ENCODE measurements at places on chromosomes 3 and 15. TPM values are rescaled to one million over a fixed set of nuclear protein-coding genes. Genes with fewer than 3 reads are reported as not detected.

- no peak for DNase-seq
Measured at GRCh38 chr15:78992416-78993256, 47.8 kb upstream of the CTSH start.

DNA sequence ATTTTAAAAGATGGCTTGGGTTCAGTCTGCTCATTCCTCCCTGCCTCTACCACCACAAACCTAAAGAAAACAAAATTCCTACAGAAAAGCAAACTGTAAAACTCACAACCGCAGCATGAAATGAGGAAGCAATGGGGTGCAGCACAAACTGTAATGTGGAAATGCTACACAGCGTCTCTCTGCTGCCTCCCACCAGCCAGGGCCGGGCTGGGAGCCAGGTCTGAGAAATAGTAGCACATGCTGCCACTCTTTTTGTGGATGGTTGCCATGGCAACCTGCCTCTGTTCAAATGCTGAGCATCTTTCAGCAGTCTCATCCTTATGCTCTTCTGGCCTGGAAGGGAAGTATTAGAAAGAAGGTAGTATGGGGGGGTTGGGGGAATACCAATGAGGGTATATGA lies 55.4 kb downstream of the EOMES start:
- no peak for DNase-seq

GRCh38 chr15:42365921-42366550 lies 6.7 kb downstream of the CAPN3 start:
- DNase-seq = no peak

- no peak for DNase-seq
Measured at GRCh38 chr15:52082197-52083036, 30.2 kb downstream of the BCL2L10 start.

- DNase-seq = no peak
Measured at GRCh38 chr15:89827829-89828228, 13.2 kb upstream of the ANPEP start.

DNA sequence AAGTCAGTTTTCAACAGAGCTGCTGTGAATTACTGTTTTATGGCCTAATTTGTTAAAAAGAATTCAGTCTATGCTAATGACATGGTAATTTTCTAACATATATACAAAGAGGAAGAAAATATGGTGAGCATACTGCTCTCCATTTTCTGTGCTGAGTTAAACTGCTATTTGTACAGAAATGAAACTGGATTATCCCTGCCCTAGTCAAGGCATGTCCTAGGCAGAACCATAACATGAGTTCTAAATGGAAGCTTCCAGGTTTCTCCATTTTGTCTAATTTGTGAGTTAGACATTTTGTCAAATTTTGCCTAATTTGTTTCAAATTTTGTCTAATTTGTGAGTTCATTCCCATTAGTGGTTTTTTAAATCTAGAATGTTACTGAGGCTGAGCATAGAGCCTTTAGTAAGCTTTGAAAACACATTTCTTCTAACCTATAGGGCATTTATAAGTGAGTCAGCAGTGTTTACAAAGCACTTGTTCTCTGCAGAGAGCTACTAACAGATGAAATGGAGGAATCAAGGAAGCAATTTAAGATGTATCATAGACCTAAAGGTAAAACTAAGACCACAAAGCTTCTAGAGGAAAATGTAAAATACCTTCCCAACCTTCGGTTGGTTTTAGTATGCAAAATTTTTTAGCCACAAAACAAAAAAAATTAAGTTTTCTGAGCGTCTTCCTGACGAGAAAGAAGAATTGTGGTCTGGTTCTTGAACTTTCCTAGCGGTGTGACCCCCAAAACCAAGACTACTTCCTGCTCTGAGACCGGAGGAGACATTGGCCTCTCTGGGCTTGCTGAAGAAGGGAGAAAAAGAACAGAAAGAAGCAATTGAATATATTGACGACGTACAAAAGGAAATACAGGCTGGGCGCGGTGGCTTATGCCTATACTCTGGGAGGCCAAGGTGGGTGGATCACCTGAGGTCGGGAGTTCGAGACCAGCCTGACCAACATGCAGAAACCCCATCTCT lies 9.8 kb downstream of the P2RY14 start:
- DNase-seq = no peak

- DNase-seq = no peak
Measured at GRCh38 chr3:62143843-62144450, 229.4 kb downstream of the FEZF2 start.

DNA sequence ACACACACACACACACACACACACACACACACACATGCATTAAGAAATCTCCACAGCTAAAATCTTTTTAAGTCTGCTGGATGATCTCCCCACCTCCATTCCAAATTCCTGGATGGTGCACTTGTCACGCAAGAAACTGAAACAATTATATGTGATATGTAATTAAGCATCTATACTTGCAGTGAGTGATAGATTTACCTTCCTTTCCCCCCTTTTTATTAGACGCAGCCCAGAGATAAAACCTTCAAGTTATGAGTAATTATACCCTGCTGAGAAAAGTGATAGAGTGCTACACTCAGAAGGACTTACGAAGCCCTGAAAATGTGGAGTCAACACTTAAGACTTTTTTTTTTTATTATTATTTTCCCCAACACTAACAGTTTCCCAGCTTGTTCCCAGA lies 255.2 kb downstream of the LSAMP start:
- no peak for DNase-seq

GRCh38 chr3:56725175-56725574 lies 42.1 kb upstream of the TASOR start:
- DNase-seq = no peak

- DNase-seq = no peak
Measured at GRCh38 chr3:126958638-126959085, 24.3 kb upstream of the PLXNA1 start.

- no peak for DNase-seq
Measured at GRCh38 chr3:61505197-61505596, 56.2 kb upstream of the PTPRG start.

- peak; percentile 65 for DNase-seq
Measured at GRCh38 chr15:82852941-82853561, 43.6 kb downstream of the WHAMM start.

- DNase-seq = no peak
Measured at GRCh38 chr3:150105886-150106612, 135.4 kb upstream of the PFN2 start.

- no peak for DNase-seq
Measured at GRCh38 chr15:70006259-70007147, 91.2 kb downstream of the TLE3 start.

- no peak for DNase-seq
Measured at GRCh38 chr3:140152851-140153639, 218.1 kb downstream of the CLSTN2 start.

- DNase-seq = no peak
Measured at GRCh38 chr15:41966920-41967465, 5.4 kb downstream of the EHD4 start.

DNA sequence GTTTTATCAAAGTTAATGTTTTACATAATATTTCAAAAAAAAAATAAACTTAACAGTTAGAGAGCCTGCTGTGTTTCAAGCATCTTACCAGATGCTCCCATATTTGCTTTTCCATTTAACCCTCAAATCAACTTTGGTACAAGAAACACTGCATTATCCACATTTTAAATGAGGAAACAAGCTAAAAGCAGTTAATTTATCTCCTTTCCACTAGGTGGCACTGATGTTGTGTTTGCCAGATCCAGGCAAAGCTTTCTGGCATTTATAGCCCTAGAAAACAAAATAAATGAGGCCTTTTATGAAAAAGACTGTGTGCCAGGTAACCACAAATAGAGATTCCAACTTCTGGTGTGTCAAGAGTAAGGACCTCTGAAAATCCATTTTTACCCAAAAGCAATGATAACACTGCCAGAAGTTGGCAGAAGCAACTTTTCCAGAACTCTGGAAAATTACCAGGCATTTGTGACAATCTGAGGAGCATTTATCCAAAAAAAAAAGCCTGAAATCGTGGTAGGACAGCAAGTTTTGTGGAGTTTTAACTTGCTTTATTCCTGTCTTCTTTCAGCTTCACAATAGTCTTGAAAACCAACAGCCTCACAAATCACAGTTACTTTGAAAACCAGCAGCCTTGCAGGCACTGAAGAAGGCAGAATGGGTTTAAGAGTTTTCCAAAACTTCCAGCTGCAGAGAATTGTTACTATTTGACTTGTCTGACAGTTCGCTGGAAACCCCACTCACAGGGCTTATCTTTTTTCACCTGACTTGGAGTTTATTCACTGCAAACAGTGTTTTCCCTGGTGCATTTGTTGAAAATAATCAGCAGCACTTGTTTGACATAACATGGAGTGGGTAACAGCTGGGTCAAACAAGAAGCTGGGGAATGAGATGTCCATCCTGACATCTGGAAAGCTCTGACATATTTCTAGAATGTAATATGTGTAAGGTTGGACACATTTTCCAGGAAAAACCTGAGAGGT lies 9.2 kb downstream of the FAM162A start:
- DNase-seq = no peak

GRCh38 chr3:45841420-45841756 lies 531 bp downstream of the LZTFL1 start:
- DNase-seq = no peak

DNA sequence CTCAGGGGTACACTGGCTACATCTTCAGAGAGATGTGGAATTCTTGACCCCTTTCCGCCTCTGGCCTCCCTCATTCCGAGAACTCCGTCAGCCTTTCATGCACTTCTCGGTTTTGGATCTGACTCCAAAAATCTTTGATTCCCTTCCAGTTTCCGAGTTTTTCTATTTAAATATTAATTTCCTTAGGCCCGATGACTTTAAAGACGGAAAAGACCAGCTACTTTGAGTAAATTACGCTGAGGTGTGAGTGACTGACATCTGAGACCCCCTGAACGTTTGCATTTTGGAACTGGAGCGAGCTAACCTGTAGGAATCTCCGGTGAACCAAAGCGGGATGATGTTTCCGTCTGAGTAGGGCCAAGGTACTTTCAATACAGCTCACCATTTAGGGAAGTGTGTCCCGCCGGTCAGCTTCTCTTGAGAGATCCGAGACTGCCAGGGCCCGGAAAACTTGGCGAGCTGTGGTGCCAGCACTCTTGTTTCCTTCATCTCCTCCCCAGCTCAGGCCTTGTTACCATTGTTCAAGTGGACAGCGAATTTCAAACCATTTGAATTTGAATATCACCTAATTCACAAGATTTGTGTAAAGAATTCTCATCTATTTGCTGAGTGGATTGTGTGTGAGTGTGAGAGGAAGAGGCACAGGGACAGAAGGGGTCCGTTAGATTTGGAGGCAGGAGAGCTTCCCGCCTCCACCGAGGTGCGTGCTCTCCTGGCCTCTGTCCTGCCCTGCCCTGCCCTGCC lies 5.4 kb downstream of the SOX14 start:
- no peak for DNase-seq

GRCh38 chr15:91456921-91457320 lies 356.9 kb downstream of the SV2B start:
- no peak for DNase-seq

DNA sequence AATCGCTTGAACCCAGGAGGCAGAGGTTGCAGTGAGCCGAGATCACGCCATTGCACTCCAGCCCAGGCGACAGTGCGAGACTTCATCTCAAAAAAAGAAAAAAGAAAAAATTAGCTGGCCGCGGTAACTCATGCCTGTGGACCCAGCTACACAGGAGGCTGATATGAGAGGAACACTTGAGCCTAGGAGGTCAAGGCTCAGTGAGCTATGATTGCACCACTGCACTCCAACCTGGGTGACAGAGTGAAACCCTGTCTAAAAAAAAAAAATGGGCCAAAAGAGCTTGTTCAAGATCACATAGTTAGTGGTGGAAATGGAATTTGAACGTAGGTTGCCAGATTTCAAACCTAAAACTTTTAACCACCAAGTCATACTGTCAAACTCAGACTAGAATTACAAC lies 46.2 kb upstream of the PPP4R2 start:
- DNase-seq = no peak

LTF gene
- 14.7 TPM for total RNA-seq

PPP4R2 gene
- total RNA-seq = 35.9 TPM

C2CD4B gene
- 1.8 TPM for total RNA-seq

CASR gene
- total RNA-seq = 0.05 TPM

CTDSPL gene
- 17.2 TPM for total RNA-seq

SCN5A gene
- total RNA-seq = not detected

PPARG gene
- 7.6 TPM for total RNA-seq

PLSCR5 gene
- not detected for total RNA-seq

TMEM266 gene
- not detected for total RNA-seq

DNAH1 gene
- 6.0 TPM for total RNA-seq
